ENCODE measurements at places on chromosomes 11 and 22.

DNA sequence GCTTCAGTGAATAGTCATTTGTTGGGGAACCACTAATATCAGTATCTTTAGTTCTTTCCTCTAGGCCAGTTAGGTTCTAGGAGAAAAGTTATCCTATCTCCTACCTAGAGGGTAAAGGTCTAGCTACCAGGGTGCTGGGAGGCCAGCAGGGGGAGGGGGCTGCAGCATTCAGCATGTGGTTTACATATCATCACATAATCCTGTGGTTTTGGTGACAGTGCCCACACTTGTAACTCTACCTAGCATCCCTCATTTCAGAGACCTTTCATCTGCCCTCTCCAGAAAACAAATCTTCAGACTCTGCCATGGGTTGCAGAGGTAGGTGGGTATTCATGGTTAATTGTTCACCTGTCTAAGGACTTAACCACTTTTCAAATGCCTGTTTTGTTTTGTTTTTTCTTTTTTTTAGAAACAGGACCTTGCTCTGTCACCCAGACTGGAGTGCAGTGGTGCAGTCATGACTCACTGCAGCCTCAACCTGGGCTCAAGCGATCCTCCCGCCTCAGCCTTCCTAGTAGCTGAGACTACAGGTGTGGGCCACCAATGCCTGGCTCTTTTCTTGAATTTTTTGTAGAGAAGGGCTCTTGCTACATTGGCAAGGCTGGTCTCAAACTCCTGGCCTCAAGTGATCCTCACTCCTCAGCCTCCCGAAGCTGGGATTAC lies 146.8 kb downstream of the ENTHD1 start:
- no peak for DNase-seq

DNA sequence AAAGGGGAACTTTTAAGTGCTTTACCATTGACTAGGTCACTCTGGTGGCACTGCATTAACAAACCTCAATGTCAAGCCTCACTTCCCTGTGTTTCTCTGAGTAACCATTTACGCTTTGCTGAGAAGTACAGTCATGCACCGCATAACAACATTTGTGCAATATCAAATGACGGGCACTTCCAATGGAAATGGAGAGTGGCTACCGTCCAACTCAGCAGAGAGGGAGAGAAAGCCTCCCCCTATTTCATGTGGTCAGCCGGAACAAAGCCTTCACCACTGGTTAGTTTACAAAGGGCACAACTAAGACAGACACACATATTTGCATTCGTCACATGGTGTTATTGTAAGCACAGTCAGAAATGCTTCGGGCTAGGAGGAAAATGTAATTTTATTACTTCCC lies 117.3 kb downstream of the RASSF10 start:
- DNase-seq = no peak

- no peak for DNase-seq
Measured at GRCh38 chr11:2869134-2869526, 16.4 kb downstream of the CDKN1C start.

DNA sequence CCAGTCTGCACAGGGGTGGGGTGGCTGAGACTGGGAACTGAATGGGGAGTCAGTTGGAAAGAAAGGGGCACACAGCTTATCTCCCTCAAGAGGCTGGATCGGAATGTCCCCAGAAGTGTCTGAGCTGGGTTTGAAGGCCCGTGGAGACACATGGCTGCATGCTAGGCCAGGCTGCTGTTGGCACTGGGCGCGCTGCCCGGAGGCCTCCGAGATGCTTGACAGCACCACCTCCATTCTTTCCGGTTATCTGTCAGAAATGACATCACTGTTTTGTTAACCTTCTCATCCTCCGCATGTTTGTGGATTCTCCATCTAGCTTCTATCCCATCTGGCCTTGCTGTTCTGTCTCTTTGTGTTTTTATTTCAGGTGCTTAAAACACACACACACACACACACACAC lies 85.5 kb downstream of the APIP start:
- no peak for DNase-seq

DNA sequence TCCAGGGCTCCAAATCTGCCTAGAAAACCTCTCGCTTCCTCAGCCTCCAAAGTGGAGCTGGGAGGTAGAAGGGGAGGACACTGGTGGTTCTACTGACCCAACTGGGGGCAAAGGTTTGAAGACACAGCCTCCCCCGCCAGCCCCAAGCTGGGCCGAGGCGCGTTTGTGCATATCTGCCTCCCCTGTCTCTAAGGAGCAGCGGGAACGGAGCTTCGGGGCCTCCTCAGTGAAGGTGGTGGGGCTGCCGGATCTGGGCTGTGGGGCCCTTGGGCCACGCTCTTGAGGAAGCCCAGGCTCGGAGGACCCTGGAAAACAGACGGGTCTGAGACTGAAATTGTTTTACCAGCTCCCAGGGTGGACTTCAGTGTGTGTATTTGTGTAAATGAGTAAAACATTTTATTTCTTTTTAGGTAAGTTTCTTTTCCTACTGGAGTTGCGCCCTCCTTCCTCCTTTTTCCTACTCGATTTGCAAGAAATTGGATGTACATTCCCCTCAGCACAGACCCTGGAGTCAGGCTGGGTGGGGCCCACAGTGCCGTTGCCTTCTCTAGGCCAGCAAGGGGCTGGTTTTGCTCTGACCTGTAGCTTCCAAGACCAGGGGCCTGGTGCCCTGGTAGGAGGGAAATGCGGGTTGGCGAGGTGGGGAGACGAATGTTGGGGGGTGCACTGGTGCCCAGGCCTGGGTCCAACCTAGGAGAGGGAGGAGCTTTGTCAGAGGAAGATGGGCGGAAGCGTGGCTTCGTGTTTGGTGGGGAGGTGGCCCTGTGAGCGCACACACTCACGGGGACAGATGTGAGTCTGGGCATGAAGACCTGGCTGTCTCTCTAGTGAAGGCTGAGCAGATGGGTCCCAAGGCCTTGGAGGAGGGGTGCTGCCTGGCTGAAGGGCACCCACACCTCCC lies 50.6 kb downstream of the ST14 start:
- DNase-seq = no peak

GRCh38 chr11:113664981-113665710 lies 41.0 kb downstream of the TMPRSS5 start:
- DNase-seq = no peak

DNA sequence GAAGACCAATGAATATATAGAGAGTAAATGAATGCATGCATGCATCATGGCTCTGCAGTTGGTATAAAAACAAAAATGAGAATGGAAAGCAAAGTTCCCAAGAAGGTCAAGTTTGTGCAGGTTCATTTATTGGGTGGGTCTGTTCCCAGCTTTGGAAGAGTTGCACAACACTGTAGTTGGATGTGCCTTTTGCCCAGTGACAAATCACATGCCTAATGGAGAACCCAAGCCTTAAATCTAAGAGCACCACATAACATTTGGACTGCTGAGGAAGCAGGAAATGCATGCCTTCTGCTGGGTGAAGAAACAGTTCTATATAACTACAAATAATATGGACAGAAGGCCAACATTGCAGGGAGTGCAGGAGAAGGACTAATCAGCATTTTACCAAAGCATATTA lies 30.6 kb downstream of the PRCP start:
- DNase-seq = no peak

DNA sequence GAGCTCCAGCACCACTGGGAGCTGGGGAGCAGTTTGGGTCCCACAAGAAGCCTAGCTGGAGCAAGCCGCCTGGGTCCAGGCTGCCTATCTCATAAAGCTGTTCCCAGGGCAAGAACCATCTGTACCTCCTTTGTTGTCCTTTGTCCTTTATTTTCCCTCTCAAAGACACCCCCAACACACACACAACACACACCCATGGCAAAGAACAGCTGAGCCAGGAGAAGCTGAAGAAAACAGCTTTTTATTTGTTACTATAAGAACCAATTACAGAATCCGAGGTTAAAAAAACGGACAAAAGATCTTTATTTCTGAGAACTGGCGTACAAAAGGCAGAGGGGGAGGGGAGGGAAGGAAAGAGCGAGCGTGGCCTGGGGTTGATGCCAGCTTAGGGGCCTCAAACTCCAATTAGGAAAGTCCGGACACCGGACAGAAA lies 1.7 kb upstream of the TUT1 start:
- DNase-seq = no peak

DNA sequence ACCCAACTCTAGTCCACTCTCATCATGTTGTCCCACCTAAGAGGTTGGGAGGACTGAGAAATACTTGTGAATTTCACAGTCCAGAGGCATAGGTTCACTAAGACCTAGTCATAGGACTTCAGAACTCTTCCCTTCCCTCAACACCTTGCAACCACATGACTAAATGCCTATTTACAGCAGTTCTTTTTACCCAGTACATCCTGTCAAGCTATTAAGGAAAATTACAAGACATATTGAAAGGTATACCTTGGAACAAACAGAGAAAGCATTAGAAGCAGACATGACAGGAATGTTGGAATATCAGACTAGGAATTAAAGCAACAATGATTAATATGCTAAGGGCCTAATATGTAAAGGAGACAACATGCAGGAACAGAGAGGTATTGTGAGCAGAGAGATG lies 563.8 kb upstream of the LRRC4C start:
- DNase-seq = no peak

Measured in CD8-positive, alpha-beta memory T cell (primary cell).